ENCODE measurements at places on chromosomes 3 and 15.

DNA sequence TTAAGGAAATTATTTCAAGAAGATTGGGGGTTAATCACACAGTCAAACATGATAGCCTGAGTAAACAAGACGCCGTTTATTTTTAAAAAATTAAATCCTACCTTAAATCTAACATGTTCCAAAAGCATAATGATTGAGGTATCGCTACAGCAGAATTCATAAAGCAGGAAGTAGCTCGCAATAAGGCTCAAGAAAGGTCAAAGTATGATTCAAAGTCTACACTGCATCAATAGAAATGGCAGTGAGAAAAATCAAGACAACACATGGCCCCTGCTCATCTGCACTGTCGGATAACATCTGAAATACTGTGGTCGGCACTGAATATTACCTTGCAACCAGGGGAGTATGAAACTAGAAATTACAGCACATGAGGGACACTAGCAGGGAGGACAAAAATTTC is 93.2 kb downstream of the SMARCC1 start:
- no peak for DNase-seq

- DNase-seq = no peak
Measured at GRCh38 chr3:19744047-19744446, 190.0 kb downstream of the EFHB start.

DNA sequence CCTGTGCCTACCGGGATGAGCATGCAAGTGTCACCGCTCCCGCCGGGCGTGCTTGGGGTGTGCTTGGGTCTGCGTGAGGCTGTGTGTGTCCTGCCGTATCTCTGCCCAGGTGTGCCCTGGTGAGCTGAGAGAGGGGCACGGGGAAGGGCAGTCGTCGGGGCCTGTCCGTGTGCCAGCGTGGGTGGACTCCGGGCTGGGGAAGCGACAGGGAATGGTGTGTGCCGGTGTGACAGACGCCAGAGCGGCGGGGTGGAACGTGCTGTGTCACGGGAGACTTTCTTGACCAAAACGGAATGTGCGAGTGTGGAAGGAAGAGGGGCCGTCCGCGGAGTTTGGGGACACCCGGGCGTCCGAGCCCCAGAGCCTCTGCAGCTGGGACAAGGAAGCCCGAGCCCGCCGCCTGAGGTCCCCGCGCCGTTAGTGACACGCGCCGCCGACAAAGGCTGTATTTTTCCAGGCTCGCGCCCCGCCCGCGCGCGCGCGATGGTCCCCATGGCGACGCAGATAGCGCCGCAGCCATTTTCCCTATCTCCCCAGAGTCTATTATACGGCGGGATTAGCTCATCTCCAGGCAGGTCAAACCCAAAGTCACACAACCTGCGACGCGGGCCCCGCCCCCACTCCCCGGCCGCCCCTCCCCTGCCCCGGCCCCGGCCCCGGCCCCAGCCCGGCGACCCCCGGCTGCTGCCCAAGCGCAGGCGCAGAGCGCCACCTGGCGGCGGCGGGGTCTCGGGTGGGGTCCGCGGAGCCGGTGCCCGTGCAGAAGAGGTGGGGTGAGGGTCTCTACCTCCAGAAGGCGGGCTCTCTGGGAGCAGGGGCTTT is 4.5 kb upstream of the GATA2 start:
- no peak for DNase-seq

GRCh38 chr3:127487196-127487595 is 103.3 kb downstream of the TPRA1 start:
- DNase-seq = no peak

- no peak for DNase-seq
Measured at GRCh38 chr3:123788710-123789109, 95.4 kb downstream of the MYLK start.

- DNase-seq = no peak
Measured at GRCh38 chr3:116246406-116246980, 198.8 kb downstream of the LSAMP start.

GRCh38 chr3:155190691-155191090 is 102.8 kb downstream of the STRIT1 start:
- DNase-seq = no peak

DNA sequence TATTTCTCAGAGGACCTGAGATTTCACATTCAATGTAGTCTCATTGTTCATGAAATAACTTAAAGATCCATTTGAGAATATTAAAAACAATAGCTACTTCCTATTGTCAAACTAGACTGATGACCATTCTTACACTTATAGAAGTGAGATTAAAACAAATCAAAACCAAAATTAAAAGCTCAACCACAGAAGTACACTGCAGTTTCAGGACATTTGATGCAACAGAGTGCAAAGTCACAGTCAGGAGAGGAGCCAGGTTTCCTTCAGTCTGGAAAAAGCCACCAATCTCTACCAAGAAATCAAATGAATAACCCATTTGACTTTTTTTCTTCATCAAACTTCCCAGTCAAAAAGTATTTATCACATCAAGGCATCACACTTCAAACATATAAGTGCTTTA is 5.5 kb downstream of the CCPG1 start:
- DNase-seq = no peak

DNA sequence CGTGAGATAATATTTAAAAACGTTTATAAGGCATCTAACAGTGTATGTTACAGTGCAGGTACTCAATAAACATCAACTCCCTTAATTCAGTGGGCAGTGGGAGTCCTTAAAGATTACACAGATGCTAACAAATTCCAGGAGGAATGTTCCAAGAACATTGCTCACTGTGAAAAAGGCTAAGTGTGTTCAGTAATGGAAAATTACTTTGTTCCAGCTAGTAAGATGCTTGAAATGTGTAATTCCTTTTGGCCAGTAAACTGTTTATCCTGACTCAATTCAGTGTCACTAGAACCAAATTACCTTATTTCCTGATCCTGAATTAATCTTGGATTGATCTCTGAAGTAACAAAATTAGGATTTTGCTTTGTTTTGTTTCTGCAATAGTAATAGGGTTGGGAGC is 54.2 kb upstream of the SEMA6D start:
- DNase-seq = no peak

- peak; percentile 20 for DNase-seq
Measured at GRCh38 chr3:41920406-41920965, 41.4 kb downstream of the ULK4 start.

GRCh38 chr15:92043283-92043682 is 189.8 kb downstream of the SLCO3A1 start:
- DNase-seq = no peak

DNA sequence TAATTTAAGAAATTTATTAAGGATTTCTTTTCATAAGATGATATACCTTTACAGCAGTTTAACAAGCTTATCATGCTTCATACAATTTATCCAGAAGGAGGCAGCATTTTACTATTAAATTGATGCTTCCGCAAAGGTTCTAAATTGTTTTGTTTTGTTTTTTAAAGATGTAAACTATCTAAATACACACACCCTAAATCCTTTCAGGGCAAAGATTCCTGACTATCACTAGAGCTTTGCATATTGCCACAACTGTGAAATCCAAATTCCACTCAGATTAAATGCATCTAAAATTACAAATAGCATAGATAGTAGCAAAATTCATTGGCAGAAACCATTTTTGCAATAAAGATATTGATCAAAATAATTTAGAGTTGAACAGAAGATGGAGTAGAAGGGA is 44.5 kb upstream of the CCNL1 start:
- DNase-seq = no peak

DNA sequence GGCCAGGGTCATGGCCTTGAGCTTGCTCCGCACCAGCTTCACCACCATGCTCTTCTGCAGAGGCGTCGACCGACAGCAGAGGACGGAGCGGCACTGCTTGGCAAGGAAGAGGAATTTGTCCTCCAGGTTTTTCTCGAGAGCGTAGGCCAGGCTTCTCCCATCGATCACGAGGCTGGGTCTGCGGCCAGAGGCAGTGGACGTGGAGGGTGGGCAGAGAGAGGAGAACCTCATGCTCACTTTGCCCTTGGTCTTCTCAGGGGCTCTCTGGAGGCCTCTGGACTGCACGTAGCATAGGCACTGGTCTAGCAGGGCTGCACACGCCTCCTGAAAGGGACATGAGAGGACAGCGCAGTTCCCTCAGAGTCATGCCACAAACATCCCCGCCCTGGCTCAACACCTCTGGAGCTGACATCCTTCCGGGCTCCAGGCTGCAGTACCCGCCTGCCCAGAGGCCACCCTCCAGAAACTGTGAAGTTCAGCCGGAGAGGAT is 168.3 kb downstream of the ATP10A start:
- DNase-seq = no peak

- no peak for DNase-seq
Measured at GRCh38 chr3:185052631-185053030, 100.2 kb downstream of the C3orf70 start.

GRCh38 chr3:155088706-155089345 is 8.7 kb downstream of the MME start:
- DNase-seq = no peak

GRCh38 chr3:125440970-125441369 is 65.8 kb upstream of the ZNF148 start:
- DNase-seq = no peak

DNA sequence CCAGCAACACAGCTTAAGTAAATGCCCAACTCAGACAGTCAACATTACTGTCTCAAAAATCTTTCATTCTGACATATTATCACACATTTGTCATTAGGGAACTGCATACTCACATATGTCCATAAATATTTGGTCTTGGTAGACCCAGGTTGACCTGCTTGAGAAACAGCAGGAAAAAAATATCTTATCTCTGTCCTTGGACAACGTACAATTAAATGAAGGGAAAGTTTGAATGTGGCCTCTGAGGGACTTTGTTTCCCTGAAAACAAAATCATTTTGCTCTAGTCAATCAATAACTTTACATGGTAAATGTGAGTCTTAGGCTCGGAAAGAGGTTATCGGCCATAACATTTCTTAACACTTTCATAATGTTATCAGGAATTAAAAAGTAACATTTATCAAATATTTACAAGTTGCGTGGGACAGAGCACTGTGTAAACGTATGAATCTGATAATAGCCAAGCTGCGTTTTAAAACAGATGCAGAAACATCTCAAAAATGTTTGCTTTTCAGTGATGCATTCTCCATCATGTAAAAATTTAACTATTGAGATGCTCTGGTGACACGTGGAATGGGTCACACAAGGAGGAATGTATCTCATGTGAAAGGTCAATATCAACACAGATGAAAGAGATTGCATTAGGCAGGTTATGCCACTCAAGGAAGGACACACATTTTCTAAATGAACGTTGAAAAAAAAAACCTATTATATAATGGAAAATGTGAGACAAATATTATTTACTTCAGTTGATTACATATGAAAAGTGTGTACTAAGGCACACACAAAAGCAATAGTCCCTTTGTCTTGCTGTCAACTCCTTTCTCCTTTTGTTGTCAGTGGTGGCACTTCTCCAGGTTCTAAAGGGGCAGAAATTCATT is 304.4 kb downstream of the WDR72 start:
- DNase-seq = no peak

DNA sequence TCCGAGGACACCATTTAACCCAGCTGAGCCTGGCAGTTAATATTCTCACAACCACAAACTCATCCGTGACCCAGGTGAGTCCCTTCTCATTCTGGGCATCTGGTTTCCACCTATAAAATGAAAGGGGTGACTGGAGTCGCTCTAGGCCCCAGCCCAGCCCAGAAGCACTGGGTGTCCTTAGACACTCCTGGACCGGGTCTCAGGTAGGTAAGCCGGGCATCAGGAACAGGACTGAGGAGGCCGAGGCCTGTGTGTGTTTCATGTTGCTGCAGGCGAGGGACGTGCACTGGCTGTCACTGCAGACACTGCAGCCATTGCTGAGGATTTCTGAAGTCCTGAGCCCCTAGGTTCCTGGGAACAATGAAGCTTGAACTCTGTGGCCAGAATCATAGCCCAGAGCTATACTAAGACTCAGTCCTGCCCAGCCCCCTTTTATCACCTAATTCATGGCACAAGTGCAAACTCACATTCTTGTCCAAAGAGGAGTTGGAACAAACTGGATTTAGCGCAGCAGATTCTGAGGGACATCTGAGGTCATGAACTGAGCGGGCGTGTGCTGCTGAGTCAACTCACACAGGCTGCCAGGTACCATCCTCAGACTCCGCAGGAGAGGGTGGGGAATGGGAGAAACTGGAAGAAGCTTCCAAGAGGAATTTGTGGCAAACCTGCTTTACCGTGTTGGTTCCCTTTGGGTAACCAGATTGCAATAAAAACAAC is 184.9 kb downstream of the FAM43A start:
- no peak for DNase-seq

DNA sequence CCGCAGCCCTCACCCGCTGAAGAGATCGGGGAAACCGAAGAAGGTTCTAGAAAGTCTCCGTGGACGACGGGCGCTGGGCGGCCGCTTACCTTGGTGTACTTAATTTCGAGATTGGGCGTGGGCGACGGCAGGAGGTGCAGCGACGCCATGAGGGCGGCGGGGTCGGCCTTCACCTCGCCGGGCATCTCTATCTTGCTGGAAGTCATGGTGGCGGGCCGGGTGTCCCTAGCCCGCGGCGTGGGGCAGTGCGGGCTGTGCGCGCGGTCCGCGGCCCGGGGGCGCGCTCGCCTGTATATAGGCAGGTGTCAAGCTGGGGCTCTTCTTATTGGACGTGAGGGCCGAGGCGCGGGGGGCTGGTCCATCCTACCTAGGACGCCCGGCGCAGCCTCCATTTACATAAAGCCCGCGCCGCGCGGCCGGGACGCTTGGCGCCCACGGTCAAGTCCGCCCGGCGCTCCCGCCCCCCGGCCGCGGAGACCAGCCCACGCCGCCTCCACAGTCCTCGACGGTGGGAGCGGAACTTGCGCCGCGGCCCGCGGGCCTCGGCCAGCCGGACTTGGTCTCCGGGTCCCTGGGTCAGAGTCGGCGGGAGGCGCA is at the start of gene ALDH1A2:
Gene ALDH1A2, minus strand, starts transcription at position 267 of the 597 bp plus-strand sequence. Its CDS starts 61 bp downstream, at position 206.
- no peak for DNase-seq

DNA sequence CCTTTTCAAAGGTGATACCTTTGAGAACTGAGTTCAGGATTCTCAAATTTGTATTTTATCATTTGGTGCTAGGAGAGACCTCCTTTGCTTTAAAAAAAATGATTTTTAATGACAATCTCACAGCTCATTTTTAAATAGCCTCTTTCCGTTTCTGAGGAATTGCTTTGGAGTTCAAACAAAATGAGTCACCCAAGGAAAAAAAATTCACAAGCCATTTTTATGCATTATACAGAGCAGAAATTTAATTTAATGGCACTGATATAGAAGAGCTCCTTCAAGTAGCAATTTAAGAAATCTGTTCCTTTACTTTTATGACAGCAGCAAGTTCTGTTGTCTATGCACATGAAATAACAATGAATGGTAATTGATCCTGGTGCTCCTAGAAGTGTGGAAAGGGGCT is 337.9 kb upstream of the KCNMB2 start:
- no peak for DNase-seq

GRCh38 chr3:135157045-135157740 is 362.1 kb downstream of the EPHB1 start:
- DNase-seq = no peak

DNA sequence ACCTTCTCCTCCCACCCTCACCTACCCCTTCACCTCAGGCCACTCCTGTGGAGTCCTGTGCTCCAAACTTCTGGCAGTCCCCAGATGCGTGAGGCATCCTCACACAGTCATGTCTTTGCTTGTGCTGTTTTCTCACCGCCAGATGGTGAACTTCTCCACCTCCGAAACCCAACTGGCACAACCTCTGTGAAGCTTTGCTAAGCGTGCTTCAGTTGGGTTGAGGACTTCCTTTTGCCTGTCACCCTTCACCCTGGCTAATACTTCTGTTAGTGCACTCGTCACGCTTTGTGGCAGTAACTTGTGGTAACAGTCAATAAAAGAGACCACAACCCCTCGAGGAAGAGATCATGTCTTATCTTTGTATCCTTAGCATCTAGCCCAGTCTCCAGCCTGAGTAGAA is 42.0 kb upstream of the SKOR1 start:
- DNase-seq = no peak

Data from retinal pigment epithelial cell (primary cell).